ENCODE measurements at places on chromosomes 2 and 18.

DNA sequence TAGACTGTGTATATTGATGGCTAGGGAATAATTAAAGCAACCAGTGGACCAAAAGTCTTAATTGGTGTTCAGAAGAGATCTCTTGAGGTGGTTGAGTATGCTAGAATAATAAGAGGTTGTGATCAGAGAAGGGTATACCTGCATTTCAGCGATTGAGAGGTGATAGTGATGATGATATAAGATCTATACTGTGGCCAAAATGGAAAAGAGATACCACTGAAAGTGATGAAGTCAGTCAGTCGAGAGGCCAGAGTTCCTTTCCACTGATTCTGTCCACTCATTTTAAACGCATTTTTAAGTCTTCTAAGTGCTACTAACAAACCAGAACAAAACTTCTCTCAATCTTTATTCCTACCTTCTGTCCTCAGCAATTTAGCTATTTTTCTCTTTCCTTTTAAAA is 32.9 kb downstream of the ACTR3 start:
- no peak for DNase-seq

DNA sequence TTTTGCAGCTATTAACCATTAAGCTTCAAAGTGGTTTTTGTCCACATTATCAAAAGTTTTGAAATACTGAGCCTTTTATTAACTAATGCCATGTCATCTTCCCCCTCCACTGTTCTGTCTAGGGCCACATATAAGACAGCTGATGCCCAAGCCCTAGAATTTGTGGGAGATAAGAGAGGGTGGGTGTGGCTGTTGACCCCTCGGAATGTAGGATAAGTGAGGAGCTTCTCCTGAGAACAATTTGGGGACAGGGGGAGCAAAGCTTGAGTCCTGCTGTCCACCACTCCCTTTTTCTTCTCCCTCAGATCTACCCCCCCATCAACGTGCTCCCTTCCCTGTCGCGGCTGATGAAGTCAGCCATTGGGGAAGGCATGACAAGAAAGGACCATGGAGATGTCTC is 14.3 kb upstream of the ANKRD53 start:
- DNase-seq = no peak

DNA sequence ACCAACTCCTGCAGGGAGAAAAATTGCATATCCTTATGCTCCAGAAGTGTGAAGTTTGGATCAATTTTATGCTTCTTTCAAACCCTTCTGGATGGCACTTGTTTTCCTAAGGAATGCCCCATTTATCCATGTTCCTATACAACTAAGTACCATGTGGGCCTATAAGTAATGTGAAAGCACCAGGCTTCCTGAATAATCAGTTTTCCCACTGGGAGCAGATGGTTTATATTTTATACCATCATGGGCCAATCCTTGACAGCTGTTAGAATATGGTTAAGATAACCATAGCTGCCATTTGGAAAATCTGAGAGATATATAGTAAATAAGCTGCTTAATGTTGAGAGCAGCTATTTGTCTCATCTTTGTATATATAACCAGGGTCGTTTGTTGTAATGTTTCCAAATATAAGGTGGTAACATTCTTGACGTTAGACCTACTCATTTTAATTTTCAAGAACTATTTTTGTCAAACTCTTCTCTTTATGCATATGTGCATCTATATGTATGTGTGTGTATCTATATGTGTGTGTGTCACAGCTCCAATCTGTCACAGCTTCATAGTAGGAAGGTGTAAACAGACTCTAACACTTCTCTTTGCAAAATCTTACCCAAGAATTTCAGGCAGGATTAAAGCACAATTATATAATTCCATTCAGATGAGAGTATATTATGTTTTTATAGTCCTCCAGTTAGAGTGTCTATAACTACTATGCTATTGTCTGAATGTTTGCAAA is 458.7 kb upstream of the GCFC2 start:
- DNase-seq = no peak

- DNase-seq = no peak
Measured at GRCh38 chr18:29174891-29175290, 998.0 kb upstream of the CDH2 start.

- DNase-seq = no peak
Measured at GRCh38 chr2:56505885-56506284, 322.1 kb downstream of the CCDC85A start.

DNA sequence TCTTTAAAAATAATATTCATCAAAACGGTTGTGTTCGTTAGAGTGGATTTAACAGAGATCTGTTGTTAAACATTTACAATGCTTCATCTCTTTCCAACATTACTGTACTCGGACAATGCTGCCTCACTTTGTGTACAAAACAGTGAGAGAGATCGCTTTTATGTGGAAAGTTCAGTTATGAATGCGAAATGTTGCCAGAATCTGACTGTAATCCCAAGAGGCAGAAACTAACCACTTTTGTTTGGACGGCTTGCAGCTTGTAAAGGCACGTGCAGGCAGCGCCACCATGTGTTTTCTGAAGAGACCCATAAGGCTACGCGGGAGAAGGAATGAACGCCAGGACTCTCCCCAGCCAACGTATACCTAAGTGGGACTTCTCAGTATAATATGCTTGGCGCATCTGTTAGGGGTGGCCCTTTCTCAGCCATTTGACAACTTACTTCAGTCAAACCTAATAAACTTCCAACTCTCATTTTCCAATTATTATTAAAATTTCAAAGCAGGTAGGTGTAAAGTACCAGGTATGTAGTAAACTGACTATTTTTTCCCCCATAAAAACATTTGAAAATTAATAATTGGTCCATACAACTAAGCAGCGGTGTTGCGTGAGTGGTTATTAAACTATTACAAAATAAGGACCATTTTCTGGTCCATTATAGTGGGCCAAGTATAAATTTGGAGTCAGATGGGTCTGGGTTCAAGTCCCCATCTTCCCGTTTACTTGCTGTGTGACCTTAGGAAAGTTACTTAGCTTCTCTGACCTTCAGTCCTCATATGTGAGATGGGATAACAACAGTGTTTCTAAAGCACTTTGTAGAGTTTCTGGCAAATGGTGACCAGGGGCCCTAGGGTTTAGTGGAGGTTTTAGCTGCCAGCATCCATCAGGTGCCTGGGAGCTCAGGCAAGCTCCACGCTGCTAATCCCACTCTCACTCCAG is 5.6 kb upstream of the NAPG start:
- peak; percentile 22 for DNase-seq
